ENCODE measurements at places on chromosomes 13 and 19.

- DNase-seq = no peak
Observed at GRCh38 chr19:44866664-44867063, 20.6 kb downstream of the NECTIN2 start.

DNA sequence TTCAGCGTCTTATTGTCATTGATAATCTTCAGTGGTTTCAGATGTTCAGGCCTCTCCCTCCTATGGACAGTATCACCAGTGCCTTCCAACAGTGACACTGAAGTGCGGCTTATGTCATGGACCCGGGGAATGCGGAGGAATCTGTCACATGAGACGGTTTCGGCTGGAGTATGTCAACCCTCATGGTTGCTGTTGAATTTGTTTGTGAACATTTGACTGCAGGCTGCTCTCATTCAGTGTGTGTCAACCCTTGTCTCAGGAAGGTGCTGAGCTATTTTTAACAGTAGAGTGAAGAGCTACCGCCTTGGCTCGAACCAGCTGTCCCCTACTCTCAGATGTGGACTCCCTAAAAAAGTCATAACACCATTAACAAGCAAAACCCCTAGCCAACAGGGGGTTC is 138.8 kb upstream of the RNF113B start:
- no peak for DNase-seq

DNA sequence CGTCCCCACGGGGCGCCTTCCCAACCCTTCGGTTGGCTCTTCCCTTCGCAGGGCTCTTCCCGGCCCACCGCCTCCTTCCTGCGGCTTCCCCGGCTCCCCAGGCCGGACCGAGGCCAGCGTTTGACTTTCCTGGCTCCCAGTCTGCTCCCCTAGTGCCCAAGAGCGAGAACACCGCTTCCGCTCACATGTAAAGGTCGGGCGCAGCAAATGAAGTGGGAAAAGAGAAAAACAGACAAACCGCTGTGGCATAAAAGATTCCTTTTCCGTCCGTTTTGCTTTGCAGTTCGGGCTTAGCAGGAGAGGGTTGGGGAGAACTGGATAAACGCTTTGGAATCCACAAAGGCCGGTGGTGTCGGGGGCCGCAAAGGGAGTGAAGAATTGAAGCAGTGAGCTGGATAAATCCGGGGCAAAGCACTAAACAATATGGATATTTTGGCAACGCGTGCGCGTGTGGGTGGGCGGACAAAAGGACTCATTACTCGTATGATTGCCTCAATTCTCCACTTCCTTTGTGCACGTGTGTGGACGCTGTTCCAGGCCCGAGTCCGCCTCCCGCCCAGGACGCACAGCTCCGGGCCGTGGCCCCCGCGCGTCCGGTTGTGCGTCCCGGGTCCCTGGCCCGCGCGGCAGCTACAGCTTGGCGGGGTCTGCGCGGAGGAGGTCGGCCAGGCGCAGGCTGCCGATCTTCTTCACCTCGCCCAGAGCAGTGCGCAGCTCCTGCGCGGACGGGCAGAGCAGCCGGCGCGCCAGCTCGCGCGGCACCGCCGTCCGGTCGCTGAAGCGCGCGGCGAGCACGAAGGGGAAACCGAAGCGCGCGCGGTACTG is 8.6 kb upstream of the CDX2 start:
- no peak for DNase-seq

DNA sequence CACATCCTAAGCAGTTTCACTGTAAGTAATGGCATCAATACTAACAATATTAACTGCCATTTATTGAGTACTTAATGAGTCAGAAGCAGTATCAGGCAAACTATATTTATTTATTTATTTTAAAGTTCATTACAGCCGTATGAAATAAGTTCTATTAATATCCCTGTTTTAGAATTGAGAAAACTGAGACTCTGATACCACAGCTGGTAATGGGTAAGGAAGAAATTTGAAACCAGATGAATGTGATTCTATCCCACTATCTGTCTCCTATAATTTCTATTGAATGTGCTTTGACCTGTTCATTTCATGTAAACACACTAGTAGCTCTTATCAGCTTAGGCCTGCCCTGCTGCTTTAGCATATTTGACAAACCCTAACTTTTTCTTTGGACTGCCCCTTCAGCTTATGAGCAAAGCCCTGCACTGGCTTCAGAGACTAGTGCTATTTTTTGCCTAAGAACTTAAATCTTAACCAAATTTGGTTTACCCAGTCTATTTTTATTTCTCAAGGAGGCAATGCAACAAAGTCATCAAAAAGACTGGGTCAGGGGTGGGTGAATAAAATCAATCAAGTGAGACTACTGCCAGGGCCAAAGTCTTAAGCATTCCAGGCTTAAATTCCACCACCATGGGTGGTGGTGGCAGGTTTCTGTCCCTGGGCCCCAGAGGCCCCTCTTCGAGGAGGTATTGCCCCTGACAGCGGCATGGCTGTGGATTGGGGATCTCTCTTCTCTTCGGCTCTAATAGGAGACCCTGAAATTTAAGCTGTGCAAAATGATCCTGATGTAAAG is 143.4 kb downstream of the DLEU7 start:
- DNase-seq = no peak

DNA sequence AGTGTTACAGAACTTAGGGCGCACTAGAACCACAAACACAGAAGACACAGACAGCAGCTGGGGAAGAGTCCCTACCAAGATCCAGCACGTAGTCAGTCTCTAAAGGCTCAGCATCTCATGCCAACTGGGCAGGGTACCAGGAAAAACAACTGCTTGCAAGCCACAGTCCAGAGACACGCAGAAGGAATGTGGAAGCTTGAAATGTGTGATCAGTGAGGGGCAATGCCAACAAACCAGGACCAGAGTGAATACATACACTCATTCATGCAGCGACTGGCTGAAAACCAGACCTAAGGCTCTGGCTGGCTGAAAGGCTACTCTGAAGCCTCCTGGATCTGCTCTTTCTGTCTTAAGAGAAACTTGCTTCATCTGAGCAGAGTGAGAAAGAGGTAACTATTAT is 1484.8 kb downstream of the EFNB2 start:
- no peak for DNase-seq

- no peak for DNase-seq
Observed at GRCh38 chr19:55591555-55591954, 7.8 kb downstream of the FIZ1 start.

DNA sequence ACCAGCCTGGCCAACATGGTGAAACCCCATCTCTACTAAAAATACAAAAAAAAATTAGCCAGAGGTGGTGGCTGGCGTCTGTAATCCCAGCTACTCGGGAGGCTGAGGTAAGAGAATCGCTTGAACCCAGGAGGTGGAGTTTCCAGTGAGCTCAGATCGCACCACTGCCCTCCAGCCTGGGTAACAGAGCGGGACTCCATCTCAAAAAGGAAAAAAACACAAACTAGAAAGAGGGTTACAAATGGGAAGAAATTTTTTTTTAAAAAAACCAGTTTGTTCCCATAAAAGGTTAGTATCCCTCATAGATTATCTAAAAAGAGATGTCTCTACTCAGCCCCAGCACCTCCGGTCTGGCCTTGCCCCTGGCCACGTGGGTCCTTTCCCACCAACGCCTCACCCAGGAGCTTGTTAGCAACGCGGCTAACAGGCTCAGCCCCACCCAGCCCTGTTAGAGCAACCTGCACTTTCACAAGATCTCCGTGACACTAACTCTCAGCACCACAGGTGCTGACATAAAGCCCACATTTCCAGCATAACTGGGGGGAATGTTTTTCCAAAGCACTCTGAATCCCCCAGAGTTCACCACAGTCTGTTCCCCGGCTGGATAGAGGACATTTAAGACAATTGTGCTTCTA is 4.3 kb downstream of the DMKN start:
- peak; percentile 40 for DNase-seq

- no peak for DNase-seq
Observed at GRCh38 chr13:101331731-101332130, 84.6 kb downstream of the NALCN start.

DNA sequence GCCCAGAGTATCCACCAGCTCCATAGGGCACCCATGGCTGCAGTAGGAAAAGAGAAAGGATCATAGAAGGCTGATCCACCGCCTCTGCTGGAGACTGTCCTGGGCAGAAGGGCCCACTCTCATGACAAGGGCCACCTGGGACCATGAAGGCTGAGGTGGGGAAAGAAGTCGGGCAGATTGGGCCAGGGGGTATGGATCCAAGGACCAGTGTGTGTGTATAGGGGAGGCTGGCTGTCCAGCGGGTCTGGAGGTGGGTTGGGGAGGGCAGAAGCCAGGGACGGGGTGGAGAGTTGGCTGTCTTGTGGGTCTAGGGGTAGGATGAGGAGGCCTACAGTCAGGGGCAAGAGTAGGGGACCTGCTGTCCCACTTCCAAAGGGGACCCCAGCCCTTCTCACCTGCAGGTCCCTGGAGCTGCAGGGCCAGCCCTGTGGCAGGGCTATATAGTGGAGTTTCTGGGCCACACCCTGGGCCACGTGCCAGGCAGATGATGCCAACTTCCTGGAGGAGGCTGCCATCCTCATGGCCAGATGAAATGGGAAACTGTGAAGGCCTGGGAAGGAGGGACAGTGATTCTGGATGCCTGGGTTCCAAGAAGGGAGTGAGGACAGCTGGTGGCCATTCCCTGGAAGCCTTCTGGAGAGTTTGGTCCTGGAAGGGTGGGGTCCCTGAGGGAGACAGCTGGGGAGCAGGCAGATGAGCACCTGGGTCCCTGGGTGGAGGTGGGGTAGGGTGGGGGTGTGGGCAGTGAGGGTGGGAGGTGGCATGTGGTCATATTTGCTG is at the start of gene FCGBP:
Gene FCGBP, minus strand, starts transcription at position 51 of the 780 bp plus-strand sequence.
- no peak for DNase-seq

GRCh38 chr13:59681636-59682311 is 482.0 kb downstream of the DIAPH3 start:
- no peak for DNase-seq

GRCh38 chr19:28908941-28909340 is 304.0 kb downstream of the UQCRFS1 start:
- DNase-seq = no peak

GRCh38 chr13:44022196-44022595 is 142.5 kb downstream of the LACC1 start:
- DNase-seq = no peak

GRCh38 chr13:72541674-72542073 is 185.8 kb downstream of the MZT1 start:
- no peak for DNase-seq

GRCh38 chr19:47609906-47610894 is 1.3 kb downstream of the BICRA start:
- peak; percentile 57 for DNase-seq

DNA sequence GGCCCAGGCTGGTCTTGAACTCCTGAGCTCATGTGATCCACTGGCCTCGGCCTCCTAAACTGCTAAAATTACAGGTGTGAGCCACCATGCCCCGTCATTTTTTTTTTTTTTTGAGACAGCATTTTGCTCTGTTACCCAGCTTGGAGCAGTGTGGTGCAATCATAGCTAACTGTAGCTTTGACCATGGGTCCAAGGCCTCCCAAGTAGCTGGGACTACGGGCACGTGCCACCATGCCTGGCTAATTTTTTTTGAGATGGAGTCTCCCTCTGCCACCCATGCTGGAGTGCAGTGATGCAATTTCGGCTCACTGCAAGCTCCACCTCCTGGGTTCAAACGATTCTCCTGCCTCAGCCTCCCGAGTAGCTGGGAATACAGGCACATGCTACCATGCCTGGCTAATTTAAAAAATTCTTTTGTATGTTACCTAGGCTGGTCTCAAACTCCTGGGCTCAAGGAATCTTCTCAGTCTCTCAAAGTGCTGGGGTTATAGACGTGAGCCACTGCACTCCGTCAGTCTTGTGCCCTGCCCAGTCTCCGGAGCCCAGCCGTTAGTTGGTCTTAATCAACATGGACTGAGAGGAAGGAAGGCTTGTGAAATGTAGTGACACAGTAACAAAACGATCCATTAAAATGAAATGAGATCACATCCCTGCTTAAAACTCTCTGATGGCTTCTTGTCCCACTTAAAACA is 1.4 kb upstream of the LRG1 start:
- no peak for DNase-seq

DNA sequence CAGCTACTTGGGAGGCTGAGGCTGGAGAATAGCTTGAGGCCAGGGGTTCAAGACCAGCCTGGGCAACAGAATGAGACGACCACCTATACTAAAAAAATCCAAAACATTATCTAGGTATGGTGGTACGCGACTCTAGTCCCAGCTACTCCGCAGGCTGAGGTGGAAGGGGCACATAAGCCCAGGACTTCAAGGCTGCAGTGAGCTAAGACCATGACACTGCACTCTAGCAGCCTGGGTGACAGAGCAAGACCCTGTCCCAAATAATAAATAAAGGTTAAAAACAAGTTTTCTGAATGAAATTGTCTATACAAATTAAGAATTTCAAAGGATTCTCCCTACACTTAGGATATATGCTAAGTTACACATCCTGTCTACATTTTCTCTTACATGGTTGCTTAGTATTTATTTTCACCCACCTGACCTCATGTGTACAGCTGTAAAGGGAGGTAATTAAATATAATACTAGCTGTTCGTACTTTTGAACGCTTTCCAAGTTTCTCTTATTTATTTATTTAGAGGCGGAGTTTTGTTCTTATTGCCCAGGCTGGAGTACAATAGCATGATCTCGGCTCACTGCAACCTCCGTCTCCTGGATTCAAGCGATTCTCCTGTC is 1.6 kb downstream of the SLC25A30 start:
- no peak for DNase-seq

GRCh38 chr19:42343344-42344110 is 18.1 kb downstream of the MEGF8 start:
- DNase-seq = no peak

DNA sequence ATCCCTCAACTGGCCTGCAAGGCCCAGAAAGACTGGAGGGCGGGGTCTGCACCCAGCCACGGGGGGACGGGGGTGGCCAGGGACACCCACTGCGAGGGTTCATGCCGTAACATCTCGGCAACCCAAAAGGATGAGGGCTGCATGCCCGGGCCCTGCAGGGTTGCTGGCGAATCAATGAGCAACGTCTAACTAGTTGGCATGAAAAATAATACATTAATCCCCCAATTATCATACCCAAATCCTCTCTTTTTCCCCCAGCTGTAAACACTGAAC is 232.2 kb downstream of the TUBA3C start:
- DNase-seq = no peak

DNA sequence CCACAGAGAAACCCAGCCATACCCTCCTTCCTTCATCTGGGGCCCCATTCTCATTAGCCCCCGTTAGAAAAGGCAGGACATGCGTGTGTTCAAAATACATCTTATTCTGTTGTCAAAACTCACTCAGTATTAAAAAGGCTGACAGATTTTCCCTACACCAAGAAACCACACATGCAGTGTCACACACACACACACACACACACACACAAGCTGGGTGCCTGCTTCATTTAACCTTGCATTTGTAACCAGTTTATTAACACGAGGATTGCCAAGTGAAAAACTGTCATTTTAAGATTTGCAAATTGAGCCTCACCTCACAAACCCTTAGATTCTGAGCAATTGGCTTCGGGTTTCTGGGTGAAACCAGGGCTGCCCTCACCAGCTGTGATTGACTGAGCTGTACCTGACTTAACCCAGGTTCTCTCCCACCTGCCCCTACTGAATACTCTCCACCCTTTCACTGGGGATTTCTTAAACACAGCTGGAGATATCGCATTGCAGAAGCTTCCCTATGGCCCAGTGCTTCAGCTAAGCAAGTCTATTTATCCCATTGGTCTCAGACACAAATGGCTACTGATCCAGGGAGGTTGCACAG is 172.7 kb upstream of the ZNF507 start:
- DNase-seq = no peak
